ENCODE measurements at places on chromosomes 2 and 18. TPM values are rescaled to one million over a fixed set of nuclear protein-coding genes. Genes with fewer than 3 reads are reported as not detected.

DNA sequence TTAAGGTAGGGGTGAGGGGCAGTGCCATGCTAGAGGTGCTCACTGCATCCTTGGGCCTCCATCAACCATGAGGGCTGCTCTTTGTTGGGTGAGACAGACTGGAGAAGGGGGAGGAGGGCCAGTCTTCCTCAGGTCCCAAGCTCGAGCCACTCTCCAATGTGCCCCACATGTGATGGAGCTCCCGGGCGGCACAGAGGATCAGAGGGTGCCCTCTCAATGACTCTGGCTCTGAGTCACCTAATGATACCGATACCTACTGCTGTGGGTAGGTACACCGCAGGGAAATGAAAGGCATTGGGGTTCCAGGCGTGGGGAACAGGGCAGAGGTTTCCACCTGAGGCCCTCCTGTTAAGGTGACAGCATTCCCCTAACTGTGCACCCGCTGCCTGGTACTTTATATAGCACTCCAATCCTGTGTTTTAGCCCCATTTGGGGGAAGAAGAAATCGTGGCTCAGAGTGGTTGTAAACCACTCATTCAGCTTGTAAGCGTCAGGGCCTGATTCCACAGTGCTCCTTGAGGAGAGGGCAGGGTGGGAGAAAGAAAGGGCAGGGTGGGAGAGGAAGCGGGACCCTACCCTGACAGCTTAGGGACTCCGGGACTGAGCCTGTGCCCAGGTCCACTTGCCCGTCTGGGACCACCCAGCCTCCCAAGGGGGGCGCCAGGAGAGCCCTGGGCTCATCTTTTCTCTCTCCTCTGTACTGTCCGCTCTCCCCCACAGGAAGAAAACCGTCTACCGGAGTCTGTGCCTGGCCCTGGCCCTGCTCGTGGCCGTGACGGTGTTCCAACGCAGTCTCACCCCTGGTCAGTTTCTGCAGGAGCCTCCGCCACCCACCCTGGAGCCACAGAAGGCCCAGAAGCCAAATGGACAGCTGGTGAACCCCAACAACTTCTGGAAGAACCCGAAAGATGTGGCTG, 1.8 kb downstream of the B3GNT7 start:
- peaks cover 28% of the 10 kb centered on the region for H3K27me3 ChIP-seq
- no peak for DNase-seq
- no peak overlapping the region for H3K4me3 ChIP-seq
- H3K36me3 ChIP-seq: no peaks in the 10 kb centered on the region

DNA sequence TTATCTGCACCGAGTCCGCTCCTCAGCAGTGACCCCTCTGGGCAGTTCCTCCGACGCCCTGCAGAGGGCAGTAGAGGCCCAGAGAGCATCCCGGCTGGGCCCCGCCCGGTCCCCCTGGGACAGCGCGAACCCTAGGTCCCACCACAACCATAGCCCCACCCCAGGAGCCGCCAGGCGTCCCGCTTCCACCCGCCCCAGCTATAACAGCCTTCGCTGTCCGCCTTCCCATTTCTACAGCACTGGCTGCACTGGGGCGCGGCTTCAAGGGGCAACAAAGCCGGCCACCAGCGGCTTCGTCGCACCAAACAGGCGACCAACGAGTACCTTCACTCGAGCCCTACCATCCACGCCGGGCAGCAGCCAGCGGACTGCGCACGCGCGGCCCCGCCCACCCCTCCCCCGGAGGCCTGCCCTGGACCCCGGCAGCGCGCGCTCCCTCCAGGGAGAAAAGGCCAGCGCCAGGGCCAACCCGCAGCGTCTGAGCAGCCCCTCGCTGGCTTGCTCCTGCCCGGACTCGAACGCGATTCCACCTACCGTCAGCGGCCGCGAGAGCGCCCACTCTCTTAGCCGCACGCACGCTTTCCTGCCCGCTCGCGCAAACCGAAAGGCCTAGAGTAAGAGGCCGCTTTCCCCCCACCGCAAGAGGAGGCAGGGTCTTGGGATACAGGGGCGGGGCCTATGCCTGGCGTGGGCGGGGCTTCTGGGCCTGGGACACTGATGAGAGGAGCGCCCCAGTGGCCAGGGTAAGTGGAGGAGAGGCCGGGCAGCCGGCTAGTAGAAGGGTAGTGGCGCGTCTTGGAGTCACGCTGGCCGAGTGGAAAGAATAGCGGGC, at the start of gene NHEJ1:
Gene NHEJ1, minus strand, starts transcription at position 630 of the 832 bp plus-strand sequence. CDS start 2,453 bp downstream, outside the sequence.
- H3K36me3 ChIP-seq: peaks cover 4% of the 10 kb centered on the region
- peak; percentile 96 for DNase-seq
- peak within 1 kb of the TSS; percentile 80 for H3K4me3 ChIP-seq
- peaks cover 13% of the 10 kb centered on the region for H3K4me1 ChIP-seq
- peak within 1 kb of the TSS; percentile 88 for H3K27ac ChIP-seq
- H3K27me3 ChIP-seq: no peaks in the 10 kb centered on the region

DNA sequence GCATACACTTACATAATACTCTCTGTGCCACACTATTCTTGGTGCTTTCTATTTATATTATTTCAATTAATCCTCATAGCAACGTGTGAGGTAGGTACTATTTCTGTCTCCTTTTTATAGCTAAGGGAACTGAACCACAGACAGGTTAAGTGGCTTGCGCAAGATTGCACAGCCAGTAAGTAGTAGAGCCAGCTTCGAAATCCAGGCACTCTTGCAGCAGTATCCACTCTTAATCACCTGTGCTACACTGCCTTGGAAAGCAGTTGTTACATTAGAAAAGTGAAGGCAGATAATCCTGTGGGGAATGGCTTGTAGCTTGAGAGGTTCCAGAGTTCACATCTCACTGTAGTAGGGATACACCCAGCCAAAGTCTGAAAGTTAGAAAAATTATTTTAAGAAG, 198.3 kb downstream of the LDLRAD4 start:
- peaks cover 13% of the 10 kb centered on the region for H3K36me3 ChIP-seq
- no peaks in the 10 kb centered on the region for H3K27me3 ChIP-seq
- H3K27ac ChIP-seq: no peak overlapping the region

- H3K36me3 ChIP-seq: no peaks in the 10 kb centered on the region
- no peaks in the 10 kb centered on the region for H3K4me1 ChIP-seq
- no peak overlapping the region for H3K4me3 ChIP-seq
- H3K27me3 ChIP-seq: peaks cover 26% of the 10 kb centered on the region
- no peak overlapping the region for H3K27ac ChIP-seq
These were observed 119.7 kb upstream of the SMAD2 start for GRCh38 chr18:48050176-48050575.

DNA sequence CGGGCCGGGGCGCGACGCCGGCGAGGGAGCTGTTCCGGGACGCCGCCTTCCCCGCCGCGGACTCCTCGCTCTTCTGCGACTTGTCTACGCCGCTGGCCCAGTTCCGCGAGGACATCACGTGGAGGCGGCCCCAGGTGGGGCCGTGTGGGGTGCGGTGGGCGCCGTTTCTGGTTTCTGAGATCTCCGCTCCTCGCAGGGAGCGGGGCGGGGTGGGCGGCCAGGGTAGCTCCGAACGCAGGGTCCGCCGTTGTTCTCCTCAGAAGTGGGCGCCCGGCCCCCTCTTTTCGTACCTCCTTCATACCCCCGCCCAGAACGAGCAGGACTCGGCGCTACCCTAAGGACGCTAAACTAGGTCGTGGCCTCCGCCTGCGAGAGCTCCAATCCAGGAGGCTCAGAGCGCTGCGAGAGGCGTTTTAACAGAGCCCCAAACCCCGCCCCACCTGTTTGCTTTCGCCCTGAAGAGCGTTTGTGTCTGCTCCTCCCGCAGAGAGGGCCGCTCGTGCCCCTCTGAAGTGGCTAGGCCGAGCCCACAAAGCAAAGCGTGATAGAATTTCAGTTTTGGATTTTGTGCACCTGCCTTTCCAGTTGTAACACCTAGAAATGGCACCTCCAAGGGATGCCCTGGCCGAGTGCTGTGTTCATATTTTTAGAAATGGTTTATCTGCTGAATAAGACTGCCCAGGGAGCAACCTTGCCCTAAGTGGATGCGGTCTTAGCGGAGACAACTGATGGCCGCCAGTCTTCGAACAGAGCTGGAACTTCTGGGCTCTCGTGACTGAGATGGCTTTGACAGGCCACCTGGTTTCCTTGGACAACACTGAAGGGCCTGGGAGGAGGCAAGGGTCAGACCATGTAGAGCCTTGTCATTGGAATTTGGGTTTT, 626 bp downstream of the CAPN10 start:
- peak; percentile 54 for DNase-seq
- H3K27ac ChIP-seq: peak overlapping the region; percentile 62
- peaks cover 39% of the 10 kb centered on the region for H3K4me1 ChIP-seq
- no peaks in the 10 kb centered on the region for H3K27me3 ChIP-seq

DNA sequence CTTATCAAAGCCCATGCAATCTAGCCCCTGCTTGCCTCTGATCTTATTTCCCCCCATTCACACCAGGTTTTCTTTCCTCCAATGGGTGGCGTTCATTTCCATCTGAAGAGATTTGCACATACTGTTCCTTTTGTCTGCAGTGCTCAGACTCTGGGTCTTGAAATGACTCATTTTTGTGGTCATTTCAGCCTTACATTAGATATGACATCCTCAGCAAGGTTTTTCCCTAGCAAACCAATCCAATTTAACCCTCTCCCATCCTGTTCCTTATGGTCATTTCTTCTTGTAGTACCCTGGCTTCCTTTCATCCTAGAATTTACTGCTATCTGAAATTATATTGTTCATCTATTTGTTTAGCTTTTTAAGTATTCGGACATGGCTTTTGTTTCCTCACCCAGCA, 42.5 kb upstream of the SCN1A start:
- H3K4me1 ChIP-seq: no peaks in the 10 kb centered on the region
- no peak overlapping the region for H3K27ac ChIP-seq
- H3K36me3 ChIP-seq: no peaks in the 10 kb centered on the region
- peaks cover 14% of the 10 kb centered on the region for H3K27me3 ChIP-seq
- H3K4me3 ChIP-seq: no peak overlapping the region

REG3A gene
- not detected for total RNA-seq
